Glomerular endothelial cell (primary cell): ENCODE measurements at places on chromosomes 2 and 18.

DNA sequence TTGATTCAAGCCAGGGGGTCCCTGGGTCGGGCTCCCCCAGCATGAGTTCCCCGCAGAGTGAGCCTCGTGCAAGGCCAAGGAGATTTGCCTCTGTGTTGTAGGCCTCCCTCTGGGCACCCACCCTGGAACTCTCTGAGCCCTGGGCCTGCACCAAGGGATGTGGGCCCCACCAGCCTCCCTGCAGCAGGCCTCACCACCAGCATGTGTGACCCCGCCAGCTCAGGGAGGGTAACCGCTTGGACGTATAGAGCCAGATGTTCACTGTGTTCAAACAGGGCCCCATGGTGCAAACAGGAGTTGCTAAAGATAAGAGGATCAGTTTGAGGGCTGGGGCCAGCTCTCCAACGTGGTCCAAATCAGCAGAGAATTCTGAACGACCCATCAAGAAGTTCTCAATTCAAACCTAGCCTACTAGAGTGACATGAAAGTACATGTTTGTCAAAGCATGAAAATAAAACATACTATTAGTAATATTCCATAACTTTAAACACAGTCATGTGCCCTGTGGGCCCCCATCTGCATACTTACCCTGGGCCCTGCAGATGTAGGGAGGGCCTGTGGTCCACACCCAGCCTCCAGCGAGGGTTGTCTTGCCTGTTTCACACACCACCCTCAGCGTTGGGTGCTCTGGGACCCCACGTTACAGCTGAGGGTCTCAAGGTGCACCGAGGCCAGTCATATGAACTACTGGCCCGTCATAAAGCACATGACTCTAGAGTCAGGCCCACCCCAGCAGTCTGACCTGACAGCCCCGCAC lies 5.5 kb upstream of the TUBB6 start:
- no peak for DNase-seq

DNA sequence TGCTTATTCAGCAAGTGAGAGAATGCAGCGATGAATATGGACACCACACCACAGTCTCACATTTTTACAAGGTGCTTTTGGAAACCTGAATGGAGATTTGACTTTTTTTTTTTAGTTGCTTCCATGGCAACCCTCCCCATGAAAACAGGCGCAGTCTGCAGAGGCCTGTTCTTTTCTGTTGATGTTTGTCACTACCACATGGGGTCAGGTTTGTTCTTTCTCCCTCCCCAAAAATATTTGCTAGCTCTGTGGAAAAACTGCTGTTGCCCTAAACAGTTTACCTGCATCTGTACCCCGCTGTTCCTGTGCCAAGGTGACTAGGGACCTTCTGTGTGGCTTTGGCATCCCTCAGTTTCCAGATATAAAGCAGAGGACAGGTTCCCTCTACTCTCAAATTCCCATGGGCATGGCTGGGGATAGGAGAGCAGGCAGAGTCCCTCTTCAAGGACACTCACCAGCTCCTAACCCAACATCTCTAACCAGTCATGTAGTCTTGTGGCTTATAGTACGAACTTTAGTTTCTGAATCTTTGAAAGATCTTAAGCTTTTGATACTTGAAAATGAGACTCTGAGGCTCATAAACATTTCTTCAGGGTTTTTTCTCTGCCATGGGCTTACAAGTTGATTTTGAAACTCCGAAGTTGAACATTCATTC lies 14.7 kb upstream of the MAPRE2 start:
- no peak for DNase-seq

- DNase-seq = no peak
Measured at GRCh38 chr18:61474341-61474740, 141.1 kb downstream of the CDH20 start.

GRCh38 chr18:7857562-7857961 lies 290.4 kb downstream of the PTPRM start:
- DNase-seq = no peak

DNA sequence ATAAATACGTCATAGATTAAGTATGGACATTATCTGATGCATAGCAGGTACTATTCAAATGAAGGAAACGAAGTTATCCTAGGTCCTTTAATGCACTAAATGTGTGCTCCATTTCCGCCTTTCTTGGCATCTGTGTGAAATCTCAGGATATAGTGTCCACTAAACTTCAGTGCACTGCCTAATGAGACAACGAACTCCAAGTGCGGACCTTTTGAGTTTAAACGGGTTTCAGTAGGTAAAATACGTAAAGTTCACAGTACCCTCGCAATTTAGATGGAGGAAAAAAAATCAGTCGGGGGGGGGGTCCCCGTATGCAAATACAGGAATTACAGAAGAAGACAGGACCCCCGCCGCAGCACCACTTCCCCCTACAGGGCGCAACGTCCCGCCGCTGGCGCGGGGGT lies 729 bp upstream of the REL start:
- no peak for DNase-seq
